ENCODE measurements at places on chromosomes 12 and 14. TPM values are rescaled to one million over a fixed set of nuclear protein-coding genes. Genes with fewer than 3 reads are reported as not detected.

RTN1 gene
- 1.2 TPM for total RNA-seq

APOF gene
- total RNA-seq: not detected

AVPR1A gene
- total RNA-seq: 11.7 TPM

DNA sequence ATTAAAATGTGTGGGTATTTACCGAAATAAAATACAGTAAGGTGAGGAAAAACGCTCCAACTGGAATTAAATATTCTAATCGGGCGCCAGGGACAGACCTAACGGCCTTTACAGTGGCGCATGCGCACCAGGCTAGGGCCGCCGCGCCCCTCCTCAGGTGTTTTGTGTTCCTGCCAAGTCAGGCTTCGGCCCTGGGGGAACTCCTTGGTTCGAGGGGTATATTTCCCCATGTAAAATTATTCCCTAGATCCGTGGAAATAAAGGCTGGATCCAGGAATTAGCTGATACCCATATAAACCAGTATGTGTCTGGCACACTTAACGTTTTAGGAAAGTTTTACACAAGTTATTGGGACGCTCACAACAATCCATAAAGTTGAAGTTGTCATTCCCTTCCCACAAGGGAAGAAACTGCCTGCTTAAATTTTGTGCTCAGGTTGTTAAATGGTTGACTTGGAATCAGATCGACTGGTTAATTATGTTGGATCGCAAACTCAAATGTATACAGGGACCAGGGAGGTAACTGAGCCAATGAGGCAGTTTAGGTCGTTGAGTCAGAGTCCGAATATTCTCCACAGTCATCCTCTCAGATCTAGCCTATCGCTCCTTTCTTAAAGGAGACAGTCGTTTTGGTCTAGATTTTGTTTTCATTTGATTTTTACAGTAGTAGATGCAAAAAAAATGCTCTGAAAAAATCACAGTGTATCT is 621 bp upstream of the ANAPC7 start:
- peak; percentile 83 for DNase-seq

DNA sequence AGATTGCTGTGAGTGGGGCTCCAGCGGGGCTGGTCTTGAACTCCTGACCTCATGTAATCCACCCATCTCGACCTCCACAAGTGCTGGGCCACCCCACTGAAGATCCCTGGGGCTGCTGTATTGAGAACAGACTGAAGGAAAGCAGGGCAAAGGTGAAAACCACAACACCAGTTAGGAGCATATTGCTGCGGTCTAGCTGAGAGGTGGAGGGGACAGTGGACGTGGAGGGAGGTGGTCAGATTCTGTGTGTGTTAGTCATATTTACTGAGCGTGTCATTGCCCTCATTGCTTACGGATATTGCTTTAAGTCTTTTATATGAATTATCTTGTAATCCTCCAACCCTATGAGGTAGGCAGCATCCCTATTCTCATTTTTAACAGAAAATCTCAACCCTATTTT is 69.0 kb upstream of the OVCH1 start:
- DNase-seq: no peak

DNA sequence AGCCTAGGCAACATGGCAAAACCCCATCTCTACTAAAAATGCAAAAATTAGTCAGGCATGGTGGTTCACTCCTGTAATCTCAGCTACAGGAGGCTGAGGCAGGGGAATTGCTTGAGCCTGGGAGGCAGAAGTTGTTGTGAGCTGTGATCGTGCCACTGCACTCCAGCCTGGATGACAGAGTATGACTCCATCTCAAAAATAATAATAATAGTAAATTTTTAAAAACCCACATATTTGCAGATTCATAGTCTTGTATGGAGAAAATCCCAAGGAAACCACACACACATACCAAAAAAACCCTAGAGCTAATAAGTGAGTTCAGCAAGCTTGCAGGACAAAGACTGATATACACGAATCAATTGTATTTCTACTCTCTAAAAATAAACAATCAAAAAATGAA is 19.0 kb upstream of the MTHFD1 start:
- no peak for DNase-seq

- no peak for DNase-seq
Observed at GRCh38 chr14:93120517-93120916, 4.8 kb upstream of the ITPK1 start.

GRCh38 chr12:70809887-70810286 is 110.7 kb downstream of the PTPRR start:
- DNase-seq: no peak

GRCh38 chr14:102828151-102828550 is 50.9 kb downstream of the TRAF3 start:
- no peak for DNase-seq

- DNase-seq: peak; percentile 24
Observed at GRCh38 chr14:59688224-59689170, 111.9 kb upstream of the CCDC175 start.

- DNase-seq: no peak
Observed at GRCh38 chr12:68119724-68120211, 39.8 kb downstream of the IFNG start.

GRCh38 chr14:61344437-61345150 is 23.2 kb downstream of the PRKCH start:
- no peak for DNase-seq

- DNase-seq: no peak
Observed at GRCh38 chr14:23695664-23695999, 59.5 kb downstream of the DHRS2 start.

DNA sequence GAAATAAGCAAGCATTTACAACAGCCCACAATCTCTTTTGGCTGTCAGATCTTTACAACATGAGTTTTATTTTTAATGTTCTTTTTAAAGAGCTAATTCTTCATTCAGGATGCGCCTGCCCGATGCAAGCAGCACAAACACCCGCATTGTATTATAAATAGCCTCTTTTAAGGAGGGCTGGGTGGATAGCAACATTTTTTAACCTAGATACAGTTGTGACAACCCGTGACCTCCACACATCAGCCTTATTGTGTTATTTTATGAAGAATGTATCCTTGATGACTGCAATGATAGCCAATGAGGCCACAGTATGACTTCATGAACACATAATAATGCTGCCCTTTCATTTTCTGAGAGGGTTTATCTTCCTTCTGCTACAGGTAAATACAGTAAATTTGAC is 173.7 kb downstream of the FOXN3 start:
- DNase-seq: no peak

GRCh38 chr12:85872497-85873091 is 1.5 kb upstream of the NTS start:
- DNase-seq: peak; percentile 72

Measured in muscle of leg (tissue), 16 donors.